ENCODE measurements at places on chromosomes 1 and 21.

DNA sequence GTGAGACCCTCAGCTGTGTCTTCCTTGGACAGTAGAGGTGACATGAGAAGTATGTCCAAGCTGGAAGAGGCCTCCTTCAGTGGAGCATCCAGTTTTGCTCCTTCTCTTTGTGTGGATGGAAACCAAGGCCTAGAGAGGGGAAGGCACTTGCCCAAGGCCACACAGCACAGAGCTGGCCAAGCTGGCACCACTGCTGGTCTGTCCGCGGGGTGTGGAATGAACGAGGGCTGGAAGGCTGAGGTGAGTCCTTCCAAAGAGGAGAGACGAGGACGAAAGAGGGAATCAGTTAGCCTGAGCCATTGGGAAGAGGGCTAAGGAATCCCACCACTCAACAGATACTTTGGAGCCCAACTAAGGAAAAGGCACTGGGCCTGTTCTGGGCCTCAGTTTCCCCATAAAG, 27.8 kb upstream of the SELENON start:
- DNase-seq: no peak

GRCh38 chr1:179021873-179022272, 3.8 kb upstream of the FAM20B start:
- no peak for DNase-seq

DNA sequence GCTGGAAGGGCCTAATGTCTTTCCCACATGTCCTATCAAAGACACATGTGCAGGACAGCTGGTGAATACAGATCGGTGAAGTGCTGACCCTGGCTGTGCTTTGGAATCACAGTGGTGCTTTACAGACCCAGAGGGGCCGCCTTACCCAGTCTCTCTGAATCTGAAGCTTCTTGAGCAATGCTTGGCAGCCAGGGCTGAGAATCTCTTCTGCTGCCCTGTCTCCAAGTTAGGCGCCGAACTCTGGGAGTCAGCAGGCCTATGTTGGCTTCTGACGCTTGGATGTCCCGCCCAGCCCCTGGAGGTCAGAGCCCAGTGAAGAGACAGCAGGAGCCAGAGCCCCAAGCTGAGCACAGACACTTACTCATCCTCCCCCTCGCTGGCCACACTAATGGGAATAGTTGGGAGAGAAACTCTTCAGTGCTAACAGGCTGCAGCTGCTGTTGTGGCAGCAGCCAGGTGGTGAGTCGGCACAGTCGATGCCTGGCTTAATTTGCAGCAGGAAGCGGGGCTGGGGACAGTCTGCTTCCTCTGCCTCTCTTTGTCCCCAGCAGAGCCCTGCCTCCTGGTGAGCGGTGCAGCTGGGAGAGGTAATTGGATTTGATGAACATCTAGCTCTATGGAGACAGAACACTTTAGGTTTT, 68.1 kb downstream of the URB2 start:
- DNase-seq: no peak

DNA sequence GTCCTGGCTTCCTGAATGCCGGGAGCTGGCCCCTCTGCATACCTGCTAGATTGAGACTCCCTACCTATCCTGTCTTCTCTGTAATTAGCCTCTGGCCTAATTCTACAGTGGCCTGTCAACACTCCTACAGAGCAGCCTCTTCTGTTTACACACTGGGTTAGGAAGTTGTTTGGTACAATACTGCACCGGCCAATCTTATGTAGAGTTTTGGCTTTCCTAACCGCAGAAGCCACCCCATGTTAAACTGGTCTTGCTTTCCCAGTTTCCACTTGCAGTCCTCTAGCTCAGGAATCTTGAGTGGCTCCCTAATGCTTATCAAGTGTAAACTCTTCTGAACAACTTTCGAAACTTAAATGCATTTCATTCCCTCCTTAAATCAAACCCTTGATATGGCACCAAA, 42.8 kb downstream of the DPH5 start:
- DNase-seq: no peak

- no peak for DNase-seq
Observed at GRCh38 chr1:14944471-14944985, 209.0 kb upstream of the TMEM51 start.

- no peak for DNase-seq
Observed at GRCh38 chr1:3907621-3908165, 7.6 kb upstream of the C1orf174 start.

DNA sequence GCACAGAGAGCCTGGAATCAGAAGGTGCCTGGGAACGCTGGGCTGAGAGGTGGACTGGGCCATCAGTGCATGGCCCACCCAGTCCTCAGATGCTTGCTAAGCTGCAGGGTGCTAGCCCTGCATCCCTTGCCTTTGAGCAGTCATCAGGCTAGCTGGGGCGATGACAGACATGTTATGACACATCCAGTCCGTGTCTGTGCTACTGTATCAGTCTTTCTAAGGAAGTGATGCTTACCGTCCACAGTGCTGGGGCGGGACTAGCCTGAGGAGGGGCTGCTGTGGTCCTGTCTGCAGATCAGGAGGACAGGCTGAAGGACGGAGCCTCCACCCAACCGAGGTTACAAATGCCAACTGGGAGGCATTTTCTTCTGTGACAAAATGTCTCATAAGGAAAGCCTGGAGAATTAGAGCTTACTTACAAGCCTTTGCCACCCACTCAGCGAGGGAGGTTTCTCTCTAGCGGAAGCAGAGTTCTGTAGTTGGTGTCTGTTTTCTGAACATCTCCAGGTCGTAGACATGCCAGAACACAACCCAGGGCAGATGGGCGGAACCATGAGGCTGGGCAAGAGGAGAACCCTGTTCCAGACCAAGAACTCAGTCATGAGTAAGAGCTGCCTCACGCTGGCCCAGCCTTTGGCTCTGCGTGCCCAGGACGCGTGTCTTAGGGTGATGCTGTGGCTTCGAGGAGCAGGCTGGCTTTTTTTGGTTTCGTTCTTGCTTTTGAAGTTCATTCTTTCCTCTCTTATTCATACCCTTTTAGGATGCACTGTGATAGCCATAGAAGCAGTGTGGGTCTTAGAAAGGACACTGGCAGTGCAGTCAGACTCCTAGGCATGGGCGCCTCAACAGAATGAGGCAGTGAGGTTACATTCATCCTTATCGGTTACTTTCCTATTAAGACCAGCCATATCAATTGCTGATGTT, 14.3 kb downstream of the SLFNL1 start:
- peak; percentile 18 for DNase-seq

DNA sequence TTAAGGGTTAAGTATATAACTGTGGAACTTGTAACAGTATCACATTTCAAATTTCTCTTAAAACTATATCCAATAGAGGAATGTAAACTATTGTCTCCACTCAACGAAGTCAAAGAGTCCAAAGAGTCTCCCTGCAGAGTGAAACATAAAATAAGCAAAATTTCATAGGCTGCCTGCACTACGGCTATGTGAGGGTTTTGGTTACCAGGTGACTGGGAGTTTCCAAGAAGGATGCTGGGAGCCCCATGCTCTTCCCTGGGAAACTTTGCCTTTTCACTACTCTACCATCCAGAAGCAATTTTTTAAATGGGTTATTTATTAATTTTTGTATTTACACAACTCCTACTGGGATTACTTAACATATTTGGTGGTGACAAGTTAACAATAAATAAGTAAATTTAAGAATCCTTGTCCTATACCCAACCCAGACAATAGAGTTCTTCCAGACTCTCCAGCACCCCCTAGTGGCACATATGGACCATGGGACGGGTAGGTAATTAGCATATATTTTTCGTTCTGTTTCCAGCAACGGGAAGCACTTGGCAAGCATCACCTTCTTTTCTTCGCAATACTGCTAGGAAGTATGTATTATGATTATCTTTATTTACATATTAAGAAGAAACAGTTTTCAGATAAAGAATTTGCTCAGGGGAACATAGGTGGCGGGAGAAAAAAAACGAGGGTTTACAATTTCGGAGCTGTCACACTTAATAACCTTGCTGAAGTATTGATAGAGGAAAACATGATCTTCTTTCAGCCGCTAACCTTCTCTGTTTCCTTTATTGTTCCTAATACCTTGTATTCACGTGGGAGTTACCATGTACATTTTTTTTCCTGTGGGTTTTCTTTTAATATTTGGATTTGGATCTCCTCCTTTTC, 3.5 kb downstream of the FMO2 start:
- peak; percentile 85 for DNase-seq

DNA sequence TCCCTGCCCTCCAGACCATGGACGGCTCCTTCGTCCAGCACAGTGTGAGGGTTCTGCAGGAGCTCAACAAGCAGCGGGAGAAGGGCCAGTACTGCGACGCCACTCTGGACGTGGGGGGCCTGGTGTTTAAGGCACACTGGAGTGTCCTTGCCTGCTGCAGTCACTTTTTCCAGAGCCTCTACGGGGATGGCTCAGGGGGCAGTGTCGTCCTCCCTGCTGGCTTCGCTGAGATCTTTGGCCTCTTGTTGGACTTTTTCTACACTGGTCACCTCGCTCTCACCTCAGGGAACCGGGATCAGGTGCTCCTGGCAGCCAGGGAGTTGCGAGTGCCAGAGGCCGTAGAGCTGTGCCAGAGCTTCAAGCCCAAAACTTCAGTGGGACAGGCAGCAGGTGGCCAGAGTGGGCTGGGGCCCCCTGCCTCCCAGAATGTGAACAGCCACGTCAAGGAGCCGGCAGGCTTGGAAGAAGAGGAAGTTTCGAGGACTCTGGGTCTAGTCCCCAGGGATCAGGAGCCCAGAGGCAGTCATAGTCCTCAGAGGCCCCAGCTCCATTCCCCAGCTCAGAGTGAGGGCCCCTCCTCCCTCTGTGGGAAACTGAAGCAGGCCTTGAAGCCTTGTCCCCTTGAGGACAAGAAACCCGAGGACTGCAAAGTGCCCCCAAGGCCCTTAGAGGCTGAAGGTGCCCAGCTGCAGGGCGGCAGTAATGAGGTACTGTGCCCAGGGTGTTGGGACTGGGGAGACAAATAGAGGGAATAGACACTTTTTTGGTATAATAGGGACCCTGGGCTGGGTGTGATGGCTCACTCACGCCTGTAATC, 1.0 kb downstream of the ZBTB48 start:
- DNase-seq: peak; percentile 40

GRCh38 chr1:238350471-238350870, 459.7 kb upstream of the ZP4 start:
- DNase-seq: no peak

DNA sequence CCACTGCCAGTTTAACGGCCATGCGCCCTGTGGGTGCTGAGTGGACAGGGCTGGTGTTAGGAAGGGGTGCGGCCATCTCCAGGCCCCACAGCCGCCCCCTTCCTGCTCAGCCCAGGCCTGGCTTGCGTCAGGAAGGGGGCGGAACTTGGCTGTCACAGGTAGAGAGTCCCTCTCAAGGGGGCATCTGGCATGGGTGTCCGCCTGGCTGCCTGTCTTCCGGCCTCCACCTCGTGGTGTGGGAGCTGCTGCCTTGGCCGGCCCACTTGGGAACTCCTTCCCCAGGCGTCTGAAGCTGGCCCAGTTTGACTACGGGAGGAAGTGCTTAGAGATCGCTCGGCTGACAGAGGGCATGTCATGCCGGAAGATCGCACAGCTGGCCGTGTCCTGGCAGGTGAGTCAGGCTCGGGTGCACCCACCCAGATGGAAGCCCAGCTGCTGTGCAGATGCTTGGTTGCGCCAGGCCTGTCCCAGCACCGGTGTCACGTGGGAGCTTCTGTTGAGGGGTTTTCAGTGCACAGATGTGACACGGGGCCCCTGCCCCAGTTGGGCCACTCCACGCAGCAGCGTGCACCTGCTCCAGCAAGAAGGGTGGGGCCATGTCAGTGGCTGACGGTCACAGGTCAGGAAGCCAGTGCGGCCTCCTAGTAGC, 9.1 kb upstream of the ATAD3B start:
- no peak for DNase-seq

DNA sequence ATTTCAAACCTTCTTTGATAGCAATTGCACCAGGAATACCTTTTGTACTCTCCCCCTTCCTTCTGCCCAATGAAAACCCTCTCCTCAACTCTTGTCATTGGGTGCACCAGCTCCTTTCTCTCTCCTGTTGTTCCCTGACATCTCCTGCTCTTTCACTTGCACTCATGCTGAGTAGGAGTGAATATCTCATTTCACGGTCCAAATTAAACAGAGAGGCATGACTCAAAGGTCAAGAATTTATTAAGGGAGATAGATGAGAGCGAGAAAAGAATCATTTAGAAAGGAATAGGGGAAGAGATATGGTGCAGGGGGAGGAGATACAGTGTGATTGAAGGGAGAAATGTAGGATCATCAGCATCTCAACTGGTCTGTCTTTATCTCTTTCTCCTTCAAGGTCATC, 22.1 kb downstream of the AIM2 start:
- no peak for DNase-seq

GRCh38 chr1:234619794-234620247, 9.8 kb upstream of the IRF2BP2 start:
- no peak for DNase-seq

- peak; percentile 34 for DNase-seq
Observed at GRCh38 chr1:155253208-155253607, 2.1 kb downstream of the ENTREP3 start.

DNA sequence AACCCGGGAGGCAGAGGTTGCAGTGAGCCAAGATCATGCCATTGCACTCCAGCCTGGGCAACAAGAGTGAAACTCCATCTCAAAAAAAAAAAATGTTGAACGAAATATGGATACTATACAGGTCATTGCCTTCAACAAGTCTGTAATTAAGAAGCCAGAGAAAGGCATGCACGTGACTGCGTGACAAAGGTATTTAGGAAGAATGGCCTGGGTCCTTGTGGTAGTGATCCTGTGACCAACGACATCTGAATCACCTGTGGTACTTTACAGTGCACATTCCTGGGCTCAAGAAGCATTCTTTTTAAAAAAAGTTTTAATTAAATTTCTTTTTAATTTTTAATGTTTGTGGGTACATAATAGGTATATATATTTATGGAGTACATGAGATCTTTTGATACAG, 115.0 kb downstream of the GREM2 start:
- peak; percentile 26 for DNase-seq

DNA sequence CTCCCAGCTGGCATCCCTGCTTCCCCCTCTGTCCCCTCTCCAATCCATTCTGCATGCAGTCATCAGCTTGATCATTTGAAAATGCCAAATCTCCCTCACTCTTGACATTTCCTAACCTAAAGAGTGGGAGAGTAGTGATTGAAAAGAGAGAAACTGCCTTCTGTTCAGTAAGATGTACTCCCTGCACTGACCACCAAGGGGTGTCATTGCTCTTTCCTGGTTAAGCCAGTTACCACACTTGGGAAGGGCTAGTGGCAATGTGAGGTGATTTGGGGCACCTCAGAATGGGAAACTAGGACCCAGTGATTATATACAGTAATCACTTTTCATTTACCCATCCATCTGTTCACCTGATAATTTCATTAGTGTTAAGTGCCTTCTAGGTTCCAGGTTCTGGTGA, 6.9 kb upstream of the TMEM269 start:
- peak; percentile 48 for DNase-seq

DNA sequence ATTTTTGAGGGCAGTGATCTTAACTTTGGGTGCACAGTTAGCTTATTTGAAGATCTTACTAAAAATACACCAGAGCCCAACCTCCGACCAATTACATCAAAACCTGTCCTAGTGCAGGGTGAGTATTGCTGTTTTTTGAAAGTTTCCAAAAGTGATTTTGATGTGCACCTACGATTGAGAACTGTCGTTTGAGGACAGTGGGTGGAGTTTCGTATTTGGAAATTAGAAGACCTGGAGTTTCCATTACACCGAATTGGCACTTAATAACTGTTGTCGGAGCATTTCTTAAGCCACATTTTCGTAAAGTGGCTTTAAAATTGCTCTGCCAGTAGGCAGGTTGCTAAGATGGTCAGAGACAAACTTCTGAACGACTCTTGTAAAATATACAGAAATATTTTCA, 1.1 kb downstream of the SOD1 start:
- peak; percentile 28 for DNase-seq

Data from PC-3 (cell line).